IPS-NIHi11 (cell line): ENCODE measurements at places on chromosomes 12 and 14.

DNA sequence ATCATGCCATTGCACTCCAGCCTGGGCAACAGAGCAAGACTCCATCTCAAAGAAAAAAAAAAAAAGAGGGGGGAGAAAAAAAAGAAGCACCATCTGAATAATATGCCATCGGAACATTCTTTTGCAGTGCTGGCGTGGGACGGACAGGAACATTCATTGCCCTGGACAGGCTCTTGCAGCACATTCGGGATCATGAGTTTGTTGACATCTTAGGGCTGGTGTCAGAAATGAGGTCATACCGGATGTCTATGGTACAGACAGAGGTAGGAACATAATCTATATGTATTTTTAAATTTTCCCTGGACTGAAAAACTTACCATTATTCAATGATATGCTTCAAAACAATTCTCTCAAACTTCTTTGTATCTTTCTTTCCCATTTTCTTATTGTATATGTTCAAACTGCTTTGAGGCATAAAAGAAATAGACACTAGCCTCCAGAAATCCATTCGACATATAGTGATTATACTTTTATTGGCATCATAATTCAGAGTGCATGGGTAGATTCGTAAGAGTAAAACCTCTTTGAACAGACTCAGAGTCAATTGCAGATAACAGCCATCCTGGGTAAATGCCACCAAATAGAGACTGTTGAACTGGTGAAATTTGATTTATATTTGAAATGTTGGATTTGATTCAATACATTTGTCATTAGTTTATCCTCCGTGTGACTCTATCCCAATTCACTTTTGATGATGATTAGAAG, 199.7 kb downstream of the EPS8 start:
- no peak for DNase-seq

DNA sequence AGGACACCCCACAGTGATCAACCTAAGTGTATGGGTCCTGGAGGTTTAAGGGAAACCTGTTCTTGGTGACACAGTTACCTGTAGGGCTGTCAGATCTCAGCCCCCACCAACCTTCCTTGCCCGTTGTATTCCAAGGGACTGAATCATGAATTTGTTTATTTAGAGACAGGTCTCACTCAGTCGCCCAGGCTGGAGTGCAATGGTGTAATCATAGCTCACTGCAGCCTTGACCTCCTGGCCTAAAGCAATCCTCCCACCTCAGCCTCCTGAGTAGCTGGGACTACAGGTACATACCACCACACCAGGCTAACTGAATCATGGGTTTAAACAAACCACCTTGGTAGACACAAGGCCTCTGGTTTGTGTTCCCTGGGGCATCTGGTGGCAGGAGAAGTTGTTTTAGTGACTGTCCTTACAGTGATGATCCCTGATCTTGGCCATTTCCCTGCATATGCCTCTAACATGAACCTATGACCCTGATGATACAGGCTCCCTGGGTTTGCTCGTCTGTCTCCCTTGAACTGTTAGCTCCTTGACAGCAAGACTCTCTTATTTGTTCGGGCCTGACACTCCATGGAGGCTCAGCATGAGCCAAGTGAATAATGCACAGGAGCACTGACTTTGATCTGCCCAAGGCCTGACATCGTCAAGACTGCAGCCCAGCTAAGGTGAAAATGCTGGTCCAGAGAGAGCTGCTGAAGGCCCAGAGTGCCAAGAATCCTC, 47.9 kb downstream of the PITPNM2 start:
- no peak for DNase-seq

DNA sequence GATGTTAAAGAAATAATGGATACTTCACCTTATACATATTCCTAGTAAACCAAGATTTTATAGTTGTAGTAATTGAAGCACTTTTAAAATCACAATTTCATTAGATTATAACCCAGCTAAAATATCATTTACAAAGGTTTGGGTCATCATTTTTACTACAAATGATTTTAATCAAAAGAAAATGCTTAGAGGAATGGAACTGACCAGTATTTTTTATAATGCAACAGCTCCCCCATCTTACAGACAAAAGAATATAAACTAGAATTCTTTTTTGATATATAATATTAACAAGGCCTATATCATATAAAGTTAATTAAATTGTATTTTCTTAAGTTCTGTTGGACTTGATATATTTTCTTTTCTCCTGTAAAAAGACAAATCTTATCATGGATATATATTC, 20.4 kb upstream of the LRFN5 start:
- no peak for DNase-seq

DNA sequence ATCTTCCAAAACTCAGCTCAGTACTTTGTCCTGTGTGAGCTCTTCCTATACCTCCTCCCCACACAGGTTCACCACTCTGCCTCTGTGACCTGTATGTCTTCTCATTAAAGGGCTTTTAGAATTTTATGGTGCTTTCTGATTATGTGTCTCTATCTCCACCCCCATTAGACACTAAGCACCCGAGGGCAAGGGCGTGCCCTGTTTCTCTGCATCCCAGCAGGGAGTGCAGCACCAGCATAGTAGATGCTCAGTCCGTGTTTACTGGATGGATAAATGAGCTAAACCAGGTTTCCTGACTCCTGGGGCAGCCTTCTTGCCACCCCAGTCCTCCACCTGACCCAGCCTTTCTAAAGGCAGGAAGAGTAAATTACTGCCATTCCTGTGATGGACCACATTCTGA, 333.8 kb downstream of the CACNA1C start:
- DNase-seq = no peak

- no peak for DNase-seq
Observed at GRCh38 chr12:27922531-27923139, 49.9 kb downstream of the PTHLH start.

DNA sequence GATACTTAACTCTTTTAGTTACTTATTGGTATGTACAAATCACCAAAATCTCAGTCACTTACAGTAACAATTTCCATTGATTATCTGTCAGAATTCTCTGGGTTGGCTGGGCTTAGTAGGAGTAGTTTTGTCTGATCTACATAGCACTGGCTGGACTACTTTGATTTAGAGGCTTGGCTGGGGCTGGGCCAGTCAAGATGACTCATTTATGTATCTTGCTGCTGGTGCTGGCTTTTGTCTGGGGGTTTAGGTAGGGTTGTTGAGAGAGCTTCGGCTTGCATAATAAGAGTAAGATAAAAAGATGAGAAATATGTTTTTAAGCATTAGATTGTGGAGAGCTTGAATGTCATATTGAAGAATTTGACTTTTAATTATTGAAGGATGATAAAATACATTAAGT, 1093.7 kb downstream of the SLC6A15 start:
- DNase-seq = no peak

DNA sequence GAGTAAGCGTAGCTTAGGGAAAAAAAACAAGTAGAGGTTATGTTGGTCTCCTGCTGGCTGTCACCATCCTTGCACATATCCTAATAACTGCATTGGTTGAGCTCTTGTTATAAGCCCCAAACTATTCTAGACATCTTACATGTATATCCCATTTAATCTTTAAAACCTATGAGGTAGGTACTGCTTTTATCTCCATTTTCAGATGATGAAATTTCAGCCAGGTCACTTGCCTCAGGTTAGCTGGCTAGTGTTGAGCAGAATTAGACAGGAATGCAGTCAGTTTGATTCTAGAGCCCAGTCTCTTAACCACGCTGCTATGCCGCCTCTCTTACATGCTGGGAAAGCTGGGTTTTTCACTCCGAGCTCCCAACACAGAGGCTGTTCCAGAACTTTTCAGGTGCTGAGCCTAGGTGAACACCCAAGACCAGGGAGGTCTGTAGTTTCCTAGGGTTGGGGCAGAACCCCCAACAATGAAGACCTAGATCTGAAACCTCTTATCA, 269.9 kb upstream of the RGS6 start:
- DNase-seq = no peak

- no peak for DNase-seq
Observed at GRCh38 chr14:78083837-78084236, 86.3 kb upstream of the NRXN3 start.
